ENCODE measurements at places on chromosomes 12 and 14. TPM values are rescaled to one million over a fixed set of nuclear protein-coding genes. Genes with fewer than 3 reads are reported as not detected.

The IAPP gene
- total RNA-seq: not detected

DNA sequence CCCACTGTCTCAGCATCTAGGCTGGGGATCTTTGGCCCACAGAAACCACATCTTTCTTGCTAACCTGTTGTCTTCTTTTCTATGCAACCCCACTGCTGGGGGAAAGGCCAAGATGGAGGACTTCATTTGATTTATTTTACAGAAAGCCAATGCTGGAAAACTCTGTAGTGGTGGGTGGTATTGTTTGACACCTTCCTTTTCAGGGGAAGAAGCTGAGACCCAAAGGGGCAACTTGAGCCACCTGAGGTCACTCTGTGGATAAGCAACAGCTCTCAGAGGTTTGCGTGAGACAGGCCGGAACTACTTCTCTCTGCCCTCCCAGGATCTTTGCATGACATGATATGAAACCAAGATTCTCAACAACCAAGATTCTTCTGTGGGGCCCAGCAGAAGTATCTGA is 645.2 kb downstream of the VRK1 start:
- no peak for DNase-seq

GRCh38 chr14:99157246-99157645 is 114.8 kb downstream of the BCL11B start:
- peak; percentile 35 for DNase-seq

DNA sequence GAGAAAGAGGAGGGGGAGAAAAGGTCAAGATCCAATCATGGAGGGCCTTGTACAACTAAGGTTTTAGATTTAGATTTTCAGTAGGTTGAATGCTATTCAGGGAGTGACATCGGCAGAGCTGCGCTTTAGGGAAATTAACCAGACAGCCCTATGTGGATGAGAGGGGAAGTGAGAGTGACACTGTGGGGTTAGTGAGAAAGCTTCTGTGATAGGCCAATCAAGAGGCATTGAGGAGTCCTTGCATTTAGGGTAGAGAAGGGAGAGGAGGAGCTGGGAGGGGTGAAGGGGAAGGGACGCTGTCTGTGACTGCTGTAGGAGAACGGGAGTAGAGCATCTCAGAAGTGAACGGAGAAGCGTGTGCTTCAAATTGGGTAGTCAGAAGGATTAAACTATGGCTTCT is 3.4 kb downstream of the HSD17B6 start:
- DNase-seq: no peak

The GYS2 gene
- total RNA-seq: not detected

- no peak for DNase-seq
Observed at GRCh38 chr12:45388545-45388944, 172.7 kb downstream of the ANO6 start.

DNA sequence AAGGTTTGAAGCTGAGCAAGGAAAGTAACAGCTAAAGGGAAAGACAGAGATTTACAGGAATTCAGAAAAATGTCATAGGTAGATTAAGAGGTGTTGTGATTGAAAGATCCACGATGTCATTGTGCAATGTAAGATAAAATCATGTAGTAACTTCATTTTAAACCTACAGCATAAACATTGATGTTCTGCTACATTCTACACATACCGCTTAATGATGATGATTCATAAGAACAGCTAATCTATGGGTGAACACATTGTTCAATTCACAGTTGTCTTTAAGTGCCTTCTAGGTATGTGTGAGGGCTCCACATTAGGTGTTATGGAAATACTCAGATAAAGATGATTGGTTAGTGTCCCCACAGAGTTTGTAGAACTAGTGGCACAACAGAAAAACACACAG is 170.9 kb downstream of the GRIP1 start:
- DNase-seq: no peak

DNA sequence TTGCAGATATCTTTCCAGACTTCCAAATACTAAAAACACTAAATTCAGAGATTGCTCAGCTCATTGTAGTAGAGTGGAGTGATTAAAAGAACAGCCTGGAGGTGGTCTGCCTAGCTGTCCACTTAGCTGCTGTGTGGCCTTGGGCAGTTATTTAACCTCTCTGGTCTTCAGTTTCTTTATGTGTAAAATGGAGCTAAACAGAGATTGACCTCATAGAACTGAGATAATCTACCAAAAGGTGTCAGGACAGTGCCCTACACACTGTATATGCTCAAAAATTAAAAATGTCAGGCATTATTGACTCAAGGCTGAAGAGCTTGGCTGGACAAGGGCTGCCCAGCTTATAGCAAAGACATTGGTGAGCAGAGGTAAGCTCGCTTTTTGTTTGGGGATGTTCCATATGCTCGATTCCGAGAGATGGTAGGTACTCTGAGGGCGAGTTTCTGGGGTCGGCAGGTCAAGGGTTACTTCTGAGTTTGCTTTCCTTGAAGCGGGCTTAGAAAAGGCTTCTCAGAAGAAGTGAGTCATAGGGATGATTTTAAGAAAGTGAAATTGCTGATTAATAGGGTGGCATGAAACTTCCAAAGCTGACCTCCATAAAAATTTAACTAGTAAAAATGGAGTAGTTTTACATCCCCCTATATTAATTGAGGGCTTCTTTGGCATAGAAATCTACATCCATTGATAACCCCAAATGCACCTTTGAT is 107.5 kb downstream of the GPATCH2L start:
- DNase-seq: no peak

- DNase-seq: no peak
Observed at GRCh38 chr12:50614167-50614759, 109.5 kb downstream of the DIP2B start.

DNA sequence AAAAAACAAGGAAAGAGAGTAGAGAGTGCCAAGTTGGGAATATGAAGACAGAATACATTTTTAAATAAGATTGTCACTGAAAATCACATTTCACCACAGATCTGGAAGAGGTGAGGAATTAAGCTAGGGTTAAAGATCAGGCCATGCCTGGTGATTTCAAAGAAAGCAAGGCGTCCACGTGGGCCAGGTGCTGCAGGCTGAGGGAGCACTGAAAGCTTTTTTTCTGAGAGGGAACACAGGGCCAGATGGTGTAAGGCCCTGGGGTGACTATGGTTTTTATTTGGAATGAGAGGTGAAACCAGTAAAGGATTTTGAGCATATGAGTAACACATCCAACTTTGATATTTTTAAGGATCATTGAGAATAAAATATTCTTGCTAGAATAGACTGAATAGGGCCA is 20.9 kb downstream of the SYT1 start:
- no peak for DNase-seq

The IKBIP gene
- 12.2 TPM for total RNA-seq

GRCh38 chr14:47208434-47208833 is 467.0 kb downstream of the MDGA2 start:
- DNase-seq: no peak

GRCh38 chr12:117020536-117021220 is 78.5 kb downstream of the TESC start:
- peak; percentile 33 for DNase-seq

Measured in sigmoid colon (tissue), 7 donors.